ENCODE measurements at places on chromosomes 11 and 22. TPM values are rescaled to one million over a fixed set of nuclear protein-coding genes. Genes with fewer than 3 reads are reported as not detected.

The TNNI2 gene
- 0.31 TPM for total RNA-seq

The SLCO2B1 gene
- total RNA-seq, result not detected

DNA sequence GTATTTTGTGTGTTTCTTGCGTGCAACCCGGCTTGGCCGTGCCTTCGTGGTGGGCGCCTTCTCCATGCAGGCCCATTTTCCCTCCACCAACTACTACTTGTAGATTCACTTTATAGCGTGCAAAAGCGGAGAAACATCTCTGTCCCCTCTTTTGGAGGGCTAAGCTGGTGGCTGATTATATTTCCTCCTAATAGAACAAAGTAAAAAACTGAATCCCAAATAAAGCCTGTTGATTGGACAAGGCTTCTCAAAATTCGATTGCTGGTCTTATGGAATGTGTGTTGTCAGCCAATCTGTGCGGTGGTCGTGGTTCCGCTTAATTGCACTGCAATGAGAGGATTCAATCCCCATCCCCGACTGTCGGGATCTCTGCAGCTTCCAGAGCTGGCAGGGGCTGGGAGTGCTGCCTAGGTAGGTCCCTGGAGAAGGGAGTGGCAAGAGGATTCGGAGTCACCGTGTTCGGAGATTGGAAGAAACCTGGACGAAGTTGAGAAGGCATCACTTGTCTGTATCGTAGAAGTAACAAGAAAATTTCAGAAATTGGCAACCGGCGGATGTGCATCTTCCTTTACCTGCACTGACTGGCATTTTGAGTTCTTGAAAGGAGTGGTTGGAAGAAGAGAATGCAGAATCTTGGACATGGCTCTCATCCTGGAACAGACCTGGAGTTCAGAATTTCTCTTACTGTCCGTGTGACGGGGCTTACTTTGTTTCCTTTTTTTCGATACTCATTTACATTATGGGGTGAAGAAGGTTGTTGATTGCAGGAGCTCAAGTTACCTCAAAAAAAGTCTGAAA, 1.1 kb downstream of the HMGXB4 start:
- peak overlapping the region; percentile 90 for H3K27ac ChIP-seq
- H3K4me1 ChIP-seq, result peaks cover 26% of the 10 kb centered on the region
- DNase-seq, result no peak
- peaks cover 16% of the 10 kb centered on the region for H3K36me3 ChIP-seq

The KLHDC7B gene
- 15.9 TPM for total RNA-seq

GRCh38 chr11:110571081-110571720, 141.0 kb downstream of the ARHGAP20 start:
- H3K36me3 ChIP-seq, result no peaks in the 10 kb centered on the region
- peaks cover 13% of the 10 kb centered on the region for H3K27me3 ChIP-seq
- no peak for DNase-seq
- H3K4me3 ChIP-seq, result no peak overlapping the region
- H3K4me1 ChIP-seq, result no peaks in the 10 kb centered on the region

DNA sequence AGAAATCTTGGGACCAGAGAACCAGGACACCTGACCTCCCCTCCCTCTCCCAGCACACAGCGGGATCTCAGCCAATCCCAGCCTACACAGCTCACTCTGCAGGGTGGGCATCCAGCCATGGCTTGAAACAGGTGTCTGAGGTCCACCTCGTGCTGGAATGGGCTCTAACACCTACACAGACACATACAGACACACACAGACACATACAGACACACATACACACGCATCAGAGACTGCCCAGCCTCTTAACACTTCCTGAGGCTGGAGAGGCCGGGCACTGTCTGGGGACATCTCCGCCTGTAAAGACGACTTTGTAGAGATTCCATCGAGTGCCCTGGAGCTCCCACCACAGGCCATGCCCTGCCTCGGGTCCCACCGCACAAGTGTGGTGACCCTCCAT, 36.7 kb downstream of the CAPN1 start:
- H3K27ac ChIP-seq, result no peak overlapping the region
- DNase-seq, result no peak
- peaks cover 4% of the 10 kb centered on the region for H3K27me3 ChIP-seq
- no peak overlapping the region for H3K4me3 ChIP-seq
- peaks cover 12% of the 10 kb centered on the region for H3K4me1 ChIP-seq
- H3K36me3 ChIP-seq, result peaks cover 2% of the 10 kb centered on the region

DNA sequence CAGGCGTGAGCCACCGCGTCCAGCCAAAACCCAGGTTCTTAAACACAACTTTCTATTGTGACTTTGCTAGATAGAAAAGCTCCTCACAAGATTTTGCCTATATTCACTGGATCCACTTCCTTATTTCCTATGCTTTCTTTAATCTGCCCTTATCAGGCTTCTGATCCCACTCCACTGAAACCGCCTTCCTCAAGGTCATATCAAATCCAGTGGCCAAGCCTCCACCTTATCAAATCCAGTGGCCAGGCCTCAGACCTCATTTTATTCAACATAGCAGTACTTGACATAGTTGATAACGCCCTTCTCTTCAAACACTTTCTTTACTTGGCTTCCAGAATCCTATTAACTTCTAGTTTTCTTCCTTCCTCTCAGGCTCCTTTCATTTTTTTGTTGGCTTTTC, 29.5 kb downstream of the DIXDC1 start:
- H3K4me3 ChIP-seq, result no peak overlapping the region
- H3K27me3 ChIP-seq, result no peaks in the 10 kb centered on the region
- no peak for DNase-seq
- no peak overlapping the region for H3K27ac ChIP-seq

DNA sequence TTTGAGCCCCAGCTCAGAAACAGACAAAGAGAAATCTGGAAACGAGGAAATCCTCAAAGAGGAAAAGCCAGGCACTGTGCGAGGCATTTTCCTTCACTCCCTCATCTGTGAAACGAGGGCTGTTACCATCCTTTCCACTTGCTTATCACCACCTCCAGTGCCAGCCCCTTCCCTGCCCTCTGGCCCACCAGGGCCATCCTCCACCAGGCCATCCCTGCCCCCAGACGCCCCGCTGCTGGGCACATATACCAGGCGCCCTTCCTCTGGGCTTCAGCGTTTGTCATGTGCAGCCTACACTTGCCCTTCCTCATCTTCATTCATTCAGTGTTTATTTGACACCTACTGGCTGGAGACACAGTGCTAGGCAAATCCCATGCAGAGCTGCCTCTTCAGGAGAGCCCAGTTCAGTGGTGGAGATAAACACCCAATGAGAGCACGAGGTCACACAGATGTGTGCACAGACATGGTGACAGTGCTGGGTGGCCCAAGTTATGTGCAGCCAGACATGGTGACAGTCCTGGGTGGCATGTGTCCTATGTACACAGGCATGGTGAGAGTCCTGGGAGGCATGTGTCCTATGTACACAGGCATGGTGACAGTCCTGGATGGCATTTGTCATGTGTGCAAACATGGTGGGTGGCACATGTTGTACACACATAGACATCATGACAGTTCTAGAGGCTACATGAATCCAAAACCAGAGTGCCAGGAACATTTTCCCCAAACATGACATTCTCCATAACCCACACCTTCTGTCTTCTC, 9.7 kb downstream of the SPTBN2 start:
- no peak for DNase-seq
- H3K36me3 ChIP-seq, result no peaks in the 10 kb centered on the region
- peaks cover 27% of the 10 kb centered on the region for H3K27me3 ChIP-seq
- H3K4me3 ChIP-seq, result no peak overlapping the region
- no peaks in the 10 kb centered on the region for H3K4me1 ChIP-seq
- H3K27ac ChIP-seq, result no peak overlapping the region

GRCh38 chr22:24146194-24146616, 35.1 kb upstream of the SUSD2 start:
- no peak for DNase-seq
- H3K27ac ChIP-seq, result peak overlapping the region; percentile 49
- H3K27me3 ChIP-seq, result no peaks in the 10 kb centered on the region
- peaks cover 63% of the 10 kb centered on the region for H3K4me1 ChIP-seq
- H3K4me3 ChIP-seq, result no peak overlapping the region
- peaks cover 11% of the 10 kb centered on the region for H3K36me3 ChIP-seq

The PHOX2A gene
- not detected for total RNA-seq

DNA sequence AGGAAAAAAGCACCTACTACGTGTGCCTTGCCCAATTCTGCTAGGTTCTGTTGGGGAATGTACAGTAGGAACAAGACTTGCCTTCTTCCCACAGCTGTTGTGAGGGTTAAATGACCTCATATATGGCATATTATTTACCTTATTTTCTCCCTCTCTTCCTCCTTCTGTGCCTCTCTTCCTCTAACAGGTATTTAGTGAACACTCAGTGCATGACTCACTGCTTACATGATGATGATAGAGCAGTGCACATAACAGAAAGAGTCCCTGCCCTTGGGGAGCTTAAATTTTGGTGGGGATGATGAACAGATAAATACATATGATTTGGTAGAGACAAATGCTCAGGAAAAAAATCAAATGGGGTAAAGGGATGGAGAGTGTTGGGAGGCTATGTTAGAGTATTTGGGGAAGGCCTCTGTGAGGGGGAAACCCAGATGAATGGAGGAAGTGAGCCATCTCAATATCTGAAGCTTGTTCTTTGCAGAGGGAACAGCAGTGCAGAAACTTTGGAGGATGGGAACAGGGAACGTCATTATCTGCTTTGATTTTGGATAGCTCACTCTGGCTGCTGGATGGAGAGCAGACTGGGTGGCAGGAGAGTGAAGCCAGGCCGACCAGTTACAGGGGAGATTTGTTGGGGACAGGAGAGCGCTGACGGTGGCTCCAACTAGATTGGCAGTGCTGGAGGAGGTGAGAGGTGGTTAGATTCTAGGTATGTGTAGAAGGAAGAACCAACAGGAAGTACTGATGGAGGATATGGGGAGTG, 95.5 kb upstream of the TENM4 start:
- no peaks in the 10 kb centered on the region for H3K4me1 ChIP-seq
- no peak overlapping the region for H3K27ac ChIP-seq
- H3K4me3 ChIP-seq, result no peak overlapping the region
- DNase-seq, result no peak

- peak overlapping the region; percentile 99 for H3K4me3 ChIP-seq
These were observed 747 bp downstream of the NXF1 start for GRCh38 chr11:62804310-62805075.

The OR52R1 gene
- not detected for total RNA-seq

- DNase-seq, result peak; percentile 27
- H3K4me3 ChIP-seq, result peak overlapping the region; percentile 47
- peaks cover 17% of the 10 kb centered on the region for H3K36me3 ChIP-seq
- peak overlapping the region; percentile 94 for H3K27ac ChIP-seq
- H3K4me1 ChIP-seq, result peaks cover 48% of the 10 kb centered on the region
These were observed 35.0 kb downstream of the TPBGL start for GRCh38 chr11:75275581-75275980.

DNA sequence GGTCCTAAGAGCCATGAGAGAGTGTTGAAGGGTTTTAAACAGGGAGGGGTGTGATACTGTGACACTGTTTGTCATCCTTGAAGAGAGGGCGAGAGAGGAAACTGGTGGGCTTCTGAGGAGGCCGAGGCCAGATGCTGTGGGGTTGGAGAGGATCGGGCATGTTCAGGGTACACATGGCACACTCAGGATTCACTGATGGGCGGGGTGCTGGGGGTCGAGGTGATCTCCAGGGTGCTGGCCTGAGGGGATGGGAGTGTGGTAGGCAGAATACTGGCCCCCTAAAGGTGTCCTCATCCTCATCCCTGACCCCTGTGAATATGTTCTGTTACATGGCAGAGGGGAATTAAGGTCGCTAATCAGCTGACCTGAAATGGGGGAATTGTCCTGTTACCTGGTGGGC, 7.3 kb downstream of the TBC1D22A start:
- peak overlapping the region; percentile 89 for H3K27ac ChIP-seq
- no peak overlapping the region for H3K4me3 ChIP-seq
- H3K36me3 ChIP-seq, result peaks cover 22% of the 10 kb centered on the region
- H3K27me3 ChIP-seq, result no peaks in the 10 kb centered on the region
- H3K4me1 ChIP-seq, result peaks cover 56% of the 10 kb centered on the region

The DBX1 gene
- total RNA-seq, result not detected

- H3K4me3 ChIP-seq, result no peak overlapping the region
- no peaks in the 10 kb centered on the region for H3K36me3 ChIP-seq
- H3K27ac ChIP-seq, result no peak overlapping the region
- DNase-seq, result no peak
- peaks cover 55% of the 10 kb centered on the region for H3K27me3 ChIP-seq
These were observed 6.3 kb downstream of the GRIK4 start for GRCh38 chr11:120517801-120518291.

The PLAAT5 gene
- 0.18 TPM for total RNA-seq

The RIMBP3C gene
- total RNA-seq, result 0.20 TPM

DNA sequence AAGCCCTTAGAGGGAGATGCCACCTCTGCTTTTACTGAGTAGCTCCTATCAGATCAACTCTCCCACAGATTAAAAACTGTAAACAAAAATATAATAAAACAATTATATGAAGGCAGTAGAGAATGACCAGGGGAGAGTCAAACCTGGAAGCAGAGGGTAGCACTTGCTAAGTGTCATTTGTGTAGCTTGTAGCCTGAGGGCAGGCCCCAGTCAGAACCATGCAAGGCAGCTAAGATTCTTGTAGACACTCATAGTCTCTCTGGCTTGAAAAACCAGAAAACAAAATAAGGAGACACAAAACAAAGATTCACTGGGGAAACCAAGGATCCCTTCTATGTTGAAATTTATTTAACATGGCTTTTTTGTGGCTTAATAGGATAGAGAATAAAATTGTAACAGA, 110.4 kb downstream of the WNT11 start:
- no peak overlapping the region for H3K27ac ChIP-seq
- H3K4me1 ChIP-seq, result no peaks in the 10 kb centered on the region
- DNase-seq, result no peak

DNA sequence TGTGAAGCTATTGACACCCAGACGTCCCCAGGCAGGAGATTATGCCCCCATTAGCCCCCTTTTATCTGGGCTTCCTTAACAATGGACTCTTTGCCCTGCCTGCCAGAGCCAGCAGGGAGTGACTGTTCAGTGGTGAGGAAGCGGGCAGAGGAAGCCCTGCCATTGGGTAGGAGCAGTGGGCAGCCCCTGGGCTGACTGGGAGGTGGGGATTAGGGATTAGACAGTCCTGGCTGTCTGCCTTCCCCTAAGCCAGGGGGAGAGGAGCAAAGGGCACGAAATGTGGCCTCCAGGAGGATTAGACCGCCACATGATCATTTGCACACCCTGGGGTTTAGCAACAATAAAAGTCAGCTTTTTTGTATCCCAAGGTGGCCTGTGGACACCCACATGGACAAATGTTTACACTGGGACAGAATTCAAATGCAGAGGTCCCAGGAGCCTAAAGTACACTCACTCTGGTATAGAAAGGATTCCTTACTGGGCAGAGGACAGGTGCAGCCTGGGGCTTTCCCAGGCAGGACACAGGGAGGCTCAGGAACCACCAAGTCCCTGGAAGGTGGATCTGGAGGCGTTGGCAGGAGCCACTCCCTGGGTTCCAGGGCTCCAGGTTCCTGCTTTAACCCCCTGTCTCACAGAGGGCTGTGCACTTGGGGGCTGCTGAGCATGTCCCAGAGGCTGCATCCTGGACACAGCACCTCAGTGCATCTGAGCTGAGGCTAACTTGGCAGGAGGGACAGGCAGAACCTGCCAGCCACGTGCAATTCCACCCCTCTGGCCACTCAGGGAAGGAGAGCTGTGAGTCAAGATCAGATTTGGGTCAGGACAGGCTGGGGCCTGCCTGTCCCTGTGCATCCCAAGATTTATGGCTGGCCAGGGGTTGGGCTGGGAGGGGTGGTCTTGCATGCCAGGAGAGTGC, 2.1 kb downstream of the PNPLA3 start:
- H3K27ac ChIP-seq, result no peak overlapping the region
- H3K4me1 ChIP-seq, result peaks cover 4% of the 10 kb centered on the region
- no peaks in the 10 kb centered on the region for H3K36me3 ChIP-seq
- no peak for DNase-seq
- peaks cover 20% of the 10 kb centered on the region for H3K27me3 ChIP-seq
- no peak overlapping the region for H3K4me3 ChIP-seq

- peaks cover 43% of the 10 kb centered on the region for H3K4me1 ChIP-seq
- no peak for DNase-seq
- no peak overlapping the region for H3K4me3 ChIP-seq
- no peaks in the 10 kb centered on the region for H3K36me3 ChIP-seq
- no peaks in the 10 kb centered on the region for H3K27me3 ChIP-seq
These were observed 129.5 kb downstream of the SLC1A2 start for GRCh38 chr11:35289821-35290220.

Measured in activated naive CD8-positive, alpha-beta T cell treated with anti-CD3 and anti-CD28 coated beads for 36 hours (primary cell).